Effector memory CD4-positive, alpha-beta T cell (primary cell): ENCODE measurements at places on chromosomes 3 and 15.

DNA sequence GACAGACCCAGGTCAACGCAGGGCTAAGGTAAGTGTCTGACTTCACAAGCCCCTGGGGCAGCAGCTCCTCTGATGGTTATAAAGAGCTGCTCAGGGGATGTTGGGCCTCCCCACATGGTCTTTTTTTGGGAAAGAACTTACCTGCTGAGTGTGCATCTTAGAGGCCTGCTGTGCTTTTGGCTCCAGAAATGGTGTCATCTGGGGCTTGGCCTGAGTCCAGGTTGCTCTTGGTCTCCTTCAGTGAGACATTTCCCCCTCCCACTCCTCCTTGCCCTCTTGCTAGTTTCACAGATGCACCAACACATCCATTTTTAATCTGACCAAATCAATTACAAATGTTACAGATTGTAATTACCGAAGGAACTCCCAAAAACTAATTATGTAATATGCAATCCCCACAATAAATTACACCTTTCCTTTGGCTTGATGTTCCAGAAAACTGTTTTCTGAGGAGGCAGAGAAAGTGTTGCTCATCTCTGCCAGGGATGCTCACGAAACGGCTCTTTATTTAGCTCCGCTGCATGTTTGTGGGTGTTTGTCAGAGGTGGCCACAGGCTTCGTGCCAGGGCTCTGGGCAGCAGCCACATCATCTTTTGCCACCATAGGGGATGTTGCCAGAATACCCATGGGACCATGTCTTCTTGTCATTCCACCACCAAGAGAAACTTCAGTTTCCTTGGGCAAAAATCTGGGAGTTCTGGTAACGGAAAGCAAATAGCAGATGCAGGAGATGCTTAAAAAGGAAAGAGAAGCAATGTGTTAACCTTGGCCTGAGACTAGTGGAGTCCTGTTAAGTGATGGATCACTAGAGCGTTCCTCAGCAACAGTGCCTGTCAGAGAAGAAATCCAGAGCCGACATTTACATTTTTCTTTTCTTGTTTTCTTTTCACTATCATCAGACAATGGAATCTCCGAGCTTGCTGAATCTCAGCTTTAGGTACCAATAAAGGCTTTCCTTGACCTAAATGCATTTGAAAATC is 799.9 kb downstream of the AGBL1 start:
- DNase-seq: no peak
- H3K4me3 ChIP-seq: no peak overlapping the region
- no peaks in the 10 kb centered on the region for H3K27me3 ChIP-seq
- no peaks in the 10 kb centered on the region for H3K36me3 ChIP-seq
- no peak overlapping the region for H3K27ac ChIP-seq
- H3K4me1 ChIP-seq: no peaks in the 10 kb centered on the region

- no peak overlapping the region for H3K27ac ChIP-seq
- no peak for DNase-seq
- no peak overlapping the region for H3K4me3 ChIP-seq
- no peaks in the 10 kb centered on the region for H3K27me3 ChIP-seq
Measured at GRCh38 chr3:46662771-46663551, 30.5 kb downstream of the ALS2CL start.

DNA sequence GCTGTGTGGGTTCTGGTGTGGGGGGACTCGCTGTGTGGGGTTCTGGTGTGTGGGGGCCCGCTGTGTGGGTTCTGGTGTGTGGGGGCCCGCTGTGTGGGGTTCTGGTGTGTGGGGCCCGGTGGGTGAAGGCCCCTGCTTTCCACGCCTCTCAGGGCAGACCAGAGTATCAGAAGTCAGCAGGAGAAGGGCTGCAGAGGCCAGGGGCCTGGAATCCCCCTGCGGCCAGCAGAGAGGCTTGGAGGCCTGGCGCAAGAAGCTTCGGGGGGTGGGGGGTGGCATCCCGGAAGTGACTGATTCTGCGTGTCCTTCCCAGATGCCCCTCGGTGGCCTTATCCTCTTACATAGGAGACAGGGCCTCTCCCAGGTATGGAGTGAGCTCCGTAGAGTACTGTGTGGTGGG is 37.4 kb downstream of the TNK2 start:
- peaks cover 78% of the 10 kb centered on the region for H3K36me3 ChIP-seq
- no peaks in the 10 kb centered on the region for H3K4me1 ChIP-seq
- H3K27ac ChIP-seq: no peak overlapping the region

DNA sequence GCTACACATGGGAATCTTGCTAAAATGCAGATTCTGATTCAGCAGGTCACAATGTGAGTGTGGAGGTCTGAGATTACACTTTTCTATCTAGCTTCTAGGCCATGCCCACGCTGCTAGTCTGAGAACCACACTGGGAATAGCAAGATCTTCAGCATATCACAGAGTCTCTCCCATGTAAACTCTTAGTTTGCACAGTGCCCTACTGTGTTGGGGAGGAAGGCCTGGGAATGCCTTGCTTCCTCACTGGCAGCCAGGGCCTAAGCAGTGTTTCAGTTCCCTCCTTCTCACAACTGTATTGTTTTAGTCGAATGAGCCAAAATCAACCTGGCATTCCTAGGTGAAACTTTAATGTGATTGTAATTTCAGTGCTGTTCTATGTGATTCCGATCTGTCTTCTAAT is 180.0 kb upstream of the EIF1B start:
- H3K27me3 ChIP-seq: no peaks in the 10 kb centered on the region
- H3K4me3 ChIP-seq: no peak overlapping the region

- no peaks in the 10 kb centered on the region for H3K4me1 ChIP-seq
- H3K4me3 ChIP-seq: no peak overlapping the region
- no peaks in the 10 kb centered on the region for H3K36me3 ChIP-seq
- H3K27me3 ChIP-seq: no peaks in the 10 kb centered on the region
- H3K27ac ChIP-seq: no peak overlapping the region
Measured at GRCh38 chr3:23645533-23646183, 160.1 kb upstream of the UBE2E1 start.

DNA sequence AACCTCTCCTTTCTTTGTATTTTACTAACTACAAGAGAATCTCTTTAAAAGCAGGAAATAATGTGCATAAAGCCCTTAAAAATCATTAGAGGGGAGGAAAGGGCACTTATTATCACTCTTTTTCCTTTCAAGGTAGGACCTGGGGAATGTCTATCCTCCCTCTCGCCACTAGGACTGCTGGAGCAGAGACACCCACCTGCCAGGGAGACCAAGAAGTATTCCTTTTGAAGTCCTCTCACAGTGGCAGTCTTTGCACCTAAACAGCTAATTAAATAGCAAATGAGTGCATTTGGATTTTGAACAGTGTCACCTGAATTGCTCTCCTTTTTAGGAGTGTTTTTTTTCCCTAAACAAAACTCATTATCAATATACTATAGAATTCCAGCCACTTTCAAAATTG is 874.1 kb downstream of the ZPLD1 start:
- H3K4me3 ChIP-seq: no peak overlapping the region
- H3K27me3 ChIP-seq: no peaks in the 10 kb centered on the region
- DNase-seq: no peak
- no peaks in the 10 kb centered on the region for H3K36me3 ChIP-seq

- no peaks in the 10 kb centered on the region for H3K4me1 ChIP-seq
- H3K4me3 ChIP-seq: no peak overlapping the region
- DNase-seq: no peak
- H3K27ac ChIP-seq: no peak overlapping the region
- no peaks in the 10 kb centered on the region for H3K36me3 ChIP-seq
Measured at GRCh38 chr3:187401856-187402255, 33.7 kb downstream of the RTP4 start.

DNA sequence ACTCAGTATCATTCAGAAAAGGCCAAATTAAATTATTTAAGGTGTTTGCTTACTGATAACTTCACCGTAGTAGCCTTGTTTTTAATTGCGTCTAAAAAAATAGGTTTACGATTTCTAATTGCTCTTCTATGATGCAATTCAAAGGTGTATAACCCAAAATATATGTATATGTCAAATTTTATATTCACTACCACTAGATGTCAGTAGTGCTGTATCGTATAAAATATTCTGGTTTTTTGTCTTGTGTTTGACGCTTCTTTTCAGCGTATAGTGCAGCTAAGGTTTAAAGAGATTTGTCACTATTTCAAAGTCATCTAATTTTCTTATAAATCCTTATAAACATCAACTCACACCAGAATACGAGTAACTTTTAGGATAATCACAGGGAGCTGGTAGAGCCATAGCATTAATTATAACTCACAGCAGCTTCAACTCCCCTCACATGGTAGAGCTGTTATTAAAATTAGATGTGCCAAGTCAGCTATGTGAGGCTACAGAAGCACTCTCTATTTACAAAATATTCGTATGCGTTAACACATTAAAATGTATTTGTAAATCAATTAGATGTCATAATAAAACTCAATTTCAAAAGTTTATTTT is 3.5 kb downstream of the PFN2 start:
- no peak overlapping the region for H3K27ac ChIP-seq
- H3K4me3 ChIP-seq: no peak overlapping the region
- no peaks in the 10 kb centered on the region for H3K27me3 ChIP-seq
- peaks cover 9% of the 10 kb centered on the region for H3K4me1 ChIP-seq

DNA sequence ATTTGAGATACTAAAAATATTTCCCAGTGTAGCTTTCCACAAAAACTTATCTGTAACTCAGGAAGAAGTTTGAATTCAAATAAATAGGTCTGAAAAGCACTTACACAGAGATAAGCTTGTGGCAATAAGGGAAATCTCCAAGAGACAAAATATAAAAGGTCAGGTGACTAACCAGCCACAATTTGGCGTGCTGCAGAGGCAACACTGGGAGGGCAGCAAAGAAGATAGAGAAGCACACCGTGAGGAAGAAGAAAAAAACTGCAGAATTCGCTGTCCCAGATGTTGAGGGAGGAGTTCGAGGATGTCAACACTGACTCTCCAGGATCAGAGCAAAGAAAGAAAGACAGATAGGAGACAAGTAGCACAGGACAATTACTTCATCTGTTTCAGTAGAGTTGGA is 204.4 kb downstream of the FMN1 start:
- no peaks in the 10 kb centered on the region for H3K36me3 ChIP-seq
- DNase-seq: no peak
- H3K27ac ChIP-seq: no peak overlapping the region
- H3K4me1 ChIP-seq: no peaks in the 10 kb centered on the region

GRCh38 chr15:77144026-77144425 is 73.1 kb upstream of the TSPAN3 start:
- H3K4me1 ChIP-seq: no peaks in the 10 kb centered on the region
- no peaks in the 10 kb centered on the region for H3K27me3 ChIP-seq
- H3K27ac ChIP-seq: no peak overlapping the region
- DNase-seq: no peak
- no peak overlapping the region for H3K4me3 ChIP-seq
- no peaks in the 10 kb centered on the region for H3K36me3 ChIP-seq

DNA sequence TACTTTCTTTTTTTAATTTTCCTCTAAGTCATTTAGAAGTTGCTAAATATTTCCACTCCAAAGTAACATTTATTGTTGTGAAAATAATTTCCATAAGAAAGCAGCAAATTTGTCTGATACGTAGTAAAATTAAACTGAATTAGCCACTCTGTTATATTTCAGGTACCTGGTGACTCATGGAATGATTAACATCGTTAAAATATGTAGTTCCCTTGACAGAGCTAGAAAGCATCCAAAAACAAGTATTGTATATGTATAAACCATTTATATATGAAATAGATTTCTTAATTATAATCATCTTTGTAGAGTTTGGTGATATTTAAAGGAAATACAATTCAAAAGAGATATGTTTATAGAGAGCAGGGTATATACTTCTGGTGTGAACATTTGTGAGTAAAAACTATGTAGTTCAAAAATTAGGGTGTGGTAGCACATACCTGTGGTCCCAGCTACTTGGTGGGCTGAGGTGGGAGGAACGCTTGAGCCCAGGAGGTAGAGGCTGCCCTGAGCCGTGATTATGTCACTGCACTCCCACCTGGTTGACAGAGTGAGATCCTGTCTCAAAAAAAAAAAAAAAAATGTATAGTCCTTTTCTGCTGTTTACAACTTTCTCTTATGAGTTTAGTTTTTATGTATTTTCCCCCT is 36.6 kb downstream of the ATP11B start:
- peaks cover 33% of the 10 kb centered on the region for H3K36me3 ChIP-seq
- H3K27ac ChIP-seq: no peak overlapping the region
- no peaks in the 10 kb centered on the region for H3K4me1 ChIP-seq

GRCh38 chr3:119400466-119400865 is 62.9 kb downstream of the TMEM39A start:
- H3K27ac ChIP-seq: no peak overlapping the region
- peaks cover 9% of the 10 kb centered on the region for H3K36me3 ChIP-seq
- no peak overlapping the region for H3K4me3 ChIP-seq
- H3K27me3 ChIP-seq: no peaks in the 10 kb centered on the region
- no peaks in the 10 kb centered on the region for H3K4me1 ChIP-seq

DNA sequence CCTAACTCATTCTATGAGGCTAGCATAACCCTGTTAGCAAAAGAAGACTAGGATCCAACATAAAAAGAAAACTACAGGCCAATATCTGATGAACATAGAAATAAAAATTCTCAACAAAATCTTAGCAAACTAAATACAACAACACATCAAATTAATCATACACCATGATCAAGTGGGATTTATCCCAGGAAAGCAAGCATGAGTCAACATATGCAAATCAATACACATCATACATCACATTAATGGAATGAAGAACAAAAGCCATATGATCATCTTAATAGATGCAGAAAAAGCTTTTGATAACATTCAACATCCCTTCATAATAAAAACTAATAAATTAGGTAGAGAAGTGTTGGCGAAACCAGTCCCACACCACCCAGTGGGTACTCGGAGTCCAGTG is 136.1 kb upstream of the MME start:
- no peak overlapping the region for H3K4me3 ChIP-seq
- H3K27ac ChIP-seq: no peak overlapping the region
- H3K36me3 ChIP-seq: no peaks in the 10 kb centered on the region
- no peaks in the 10 kb centered on the region for H3K27me3 ChIP-seq
- H3K4me1 ChIP-seq: no peaks in the 10 kb centered on the region
- no peak for DNase-seq

DNA sequence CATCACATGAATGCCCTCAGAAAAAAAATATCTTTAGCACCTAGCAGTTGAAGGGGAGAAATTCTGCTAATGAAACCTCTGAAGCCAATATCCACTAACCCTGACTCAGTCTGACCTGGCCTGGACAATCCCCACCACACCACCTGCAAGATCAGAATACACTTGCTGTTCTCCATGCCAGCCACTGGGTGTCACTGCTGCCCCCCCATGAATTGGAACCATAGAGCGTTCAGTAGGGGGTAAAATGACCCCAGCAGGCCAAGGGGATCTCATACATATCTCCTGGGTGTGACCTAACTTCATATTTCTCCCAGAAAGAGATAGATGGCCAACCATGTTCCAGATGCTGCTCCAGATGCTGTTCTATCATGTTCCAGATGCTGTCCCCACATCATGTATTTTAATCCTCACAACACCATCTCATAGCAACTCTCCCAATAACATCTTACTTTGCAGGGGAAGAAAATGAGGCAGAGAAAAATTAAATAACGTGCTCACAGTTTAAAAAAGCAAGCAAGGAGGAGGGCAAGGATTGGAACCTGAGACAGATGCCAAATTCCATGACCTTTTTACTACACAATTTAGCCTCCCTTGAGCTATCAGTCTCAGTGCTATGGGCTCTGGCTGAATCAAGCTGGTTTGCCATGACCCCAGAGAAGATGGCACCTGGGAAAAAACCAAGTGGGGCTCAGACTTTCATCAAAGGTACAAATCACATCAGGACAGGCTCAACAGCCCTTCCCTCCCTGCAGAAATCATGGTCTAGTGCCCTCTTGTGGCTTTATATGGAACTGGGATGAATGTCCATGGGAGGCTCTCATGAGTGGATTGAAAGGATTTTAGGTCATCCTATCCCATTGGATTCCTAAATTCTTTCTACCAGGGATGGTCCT is 12.4 kb downstream of the NTRK3 start:
- peaks cover 5% of the 10 kb centered on the region for H3K4me1 ChIP-seq
- no peak for DNase-seq
- no peak overlapping the region for H3K27ac ChIP-seq
- no peaks in the 10 kb centered on the region for H3K36me3 ChIP-seq
